ENCODE measurements at places on chromosomes 16 and 17.
A peak's percentile ranks its signal among the peaks of the same experiment; 100 is the strongest.

DNA sequence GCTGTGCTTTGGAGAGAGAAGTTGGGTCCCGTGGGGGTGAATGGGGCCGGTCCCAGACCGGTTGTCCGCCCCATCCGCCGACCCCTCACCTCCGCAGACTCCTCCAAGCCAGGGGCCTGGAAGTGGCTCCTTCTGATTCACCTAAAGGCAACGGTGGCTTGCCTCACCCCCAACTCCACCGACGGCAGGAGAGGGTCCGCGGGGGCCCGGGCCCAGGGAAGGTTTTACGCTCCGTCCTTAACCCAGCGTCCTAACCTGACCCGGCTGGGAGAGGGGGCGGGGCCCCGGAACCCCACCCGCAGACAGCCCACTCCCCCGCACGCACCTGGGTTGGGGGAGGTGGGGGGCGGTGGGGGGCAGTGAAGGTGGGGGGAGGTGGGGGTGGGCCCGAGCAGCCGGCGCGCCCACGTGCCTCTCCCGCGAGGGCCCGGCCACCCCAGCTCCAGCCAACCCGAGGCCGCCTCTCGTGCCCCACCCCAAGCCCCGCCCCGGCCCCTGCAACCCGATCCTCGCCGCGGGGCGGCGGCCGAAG, 12.7 kb upstream of the CD300A start:
- peak; percentile 47 for DNase-seq

GRCh38 chr17:79774561-79774975, 3.4 kb upstream of the CBX2 start:
- DNase-seq = no peak

- no peak for DNase-seq
Observed at GRCh38 chr17:4476511-4477070, 22.1 kb upstream of the SPNS2 start.

DNA sequence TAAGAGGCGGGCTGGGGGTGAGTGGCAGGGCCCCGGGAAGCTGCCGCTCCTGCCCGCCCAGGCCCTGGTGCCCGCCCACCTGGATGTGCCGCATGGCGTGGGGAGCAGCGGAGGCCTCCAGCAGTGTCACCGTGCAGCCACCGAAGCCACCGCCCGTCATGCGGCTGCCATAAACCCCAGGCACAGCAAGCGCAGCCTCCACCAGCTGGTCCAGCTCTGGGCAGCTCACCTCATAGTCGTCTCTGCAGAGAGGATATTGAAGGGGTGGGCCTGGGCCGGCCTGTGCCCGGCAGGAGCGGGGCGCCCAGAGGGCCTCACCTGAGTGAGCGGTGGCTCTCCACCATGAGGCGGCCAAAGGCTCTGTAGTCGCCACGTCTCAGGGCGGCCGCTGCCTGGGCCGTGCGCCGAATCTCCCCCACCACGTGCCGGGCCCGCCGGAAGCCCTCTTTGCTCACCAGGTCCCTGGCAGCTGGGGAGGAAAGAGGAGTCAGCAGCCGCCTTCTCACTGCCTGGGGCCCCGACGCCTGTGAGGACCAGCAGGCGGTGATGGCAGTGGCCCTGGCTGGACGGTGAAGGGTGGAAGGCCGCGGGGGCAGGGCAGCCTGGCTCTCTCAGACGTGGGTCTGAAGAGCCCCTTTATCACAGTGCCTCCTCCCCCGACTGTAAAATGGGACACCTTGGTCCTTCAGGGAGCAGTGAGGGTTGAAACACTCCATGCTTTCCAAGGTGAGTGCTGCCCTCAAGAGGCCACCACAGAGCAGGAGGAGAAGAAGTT, 6.7 kb downstream of the GALK1 start:
- DNase-seq = no peak

DNA sequence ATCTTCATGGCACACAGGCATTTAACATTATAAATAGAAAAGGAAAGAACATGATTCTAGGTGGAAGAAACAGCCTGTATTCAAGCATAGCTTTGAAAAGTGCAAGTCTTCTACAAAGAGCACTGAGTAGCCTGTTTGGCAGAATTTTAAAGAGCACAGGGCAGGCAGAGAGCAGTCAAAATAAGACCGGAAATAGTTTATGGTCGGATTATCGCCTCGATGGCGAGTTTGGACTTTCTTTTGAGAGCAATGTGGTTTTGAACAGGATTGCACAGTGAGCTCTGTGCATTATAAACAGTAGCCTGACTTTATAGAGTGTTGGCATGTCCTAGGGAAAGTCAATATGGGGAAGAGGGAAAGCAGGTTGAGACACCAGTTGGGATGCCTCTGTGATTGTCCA, 6.2 kb upstream of the TMEM100 start:
- no peak for DNase-seq

DNA sequence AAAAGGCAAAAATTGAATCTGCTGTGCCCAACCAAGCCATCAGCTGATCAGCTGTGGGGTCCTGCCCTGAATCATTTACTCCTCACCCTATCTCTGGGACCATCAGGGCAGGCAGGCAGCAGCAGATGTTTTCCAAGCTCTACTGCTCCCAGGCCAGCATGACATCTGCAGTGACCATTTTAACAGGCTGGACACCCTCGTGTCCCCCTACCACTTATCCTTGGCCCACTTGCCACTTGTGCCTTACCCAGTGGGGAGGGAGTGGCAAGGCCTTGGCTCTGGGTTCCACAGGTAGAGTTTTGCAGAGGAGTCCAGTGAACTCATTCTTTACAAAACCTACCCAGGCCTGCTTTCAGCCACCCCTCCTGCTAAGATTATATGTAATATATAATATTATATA, 12.0 kb upstream of the CA4 start:
- no peak for DNase-seq

- no peak for DNase-seq
Observed at GRCh38 chr16:85289760-85290625, 177.7 kb upstream of the CIBAR2 start.

GRCh38 chr17:50013079-50013478, 18.1 kb upstream of the DLX3 start:
- no peak for DNase-seq

GRCh38 chr16:88439016-88439415, 14.1 kb upstream of the ZFPM1 start:
- DNase-seq = no peak

GRCh38 chr16:84643180-84643583, 5.1 kb upstream of the KLHL36 start:
- DNase-seq = no peak

DNA sequence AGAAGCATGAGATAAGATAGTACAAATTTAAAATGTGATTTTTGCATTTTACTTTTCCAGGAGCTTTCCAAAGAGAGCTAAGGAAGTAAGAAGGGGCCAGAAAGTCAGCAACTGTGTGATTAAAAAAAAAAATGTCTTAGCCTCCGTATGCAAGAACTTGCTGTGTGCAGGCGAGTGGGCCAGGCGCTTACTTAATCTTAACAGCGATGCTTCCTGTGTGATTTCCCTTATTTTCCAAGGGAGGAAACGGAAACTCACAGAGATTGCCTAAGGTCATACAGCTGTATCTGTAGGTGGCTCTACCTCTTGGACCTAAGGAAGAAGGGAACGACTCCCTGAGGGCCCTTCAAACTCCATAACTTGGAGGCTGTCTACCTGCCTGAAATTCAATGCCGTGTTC, 11.1 kb downstream of the HS3ST3B1 start:
- DNase-seq = no peak

DNA sequence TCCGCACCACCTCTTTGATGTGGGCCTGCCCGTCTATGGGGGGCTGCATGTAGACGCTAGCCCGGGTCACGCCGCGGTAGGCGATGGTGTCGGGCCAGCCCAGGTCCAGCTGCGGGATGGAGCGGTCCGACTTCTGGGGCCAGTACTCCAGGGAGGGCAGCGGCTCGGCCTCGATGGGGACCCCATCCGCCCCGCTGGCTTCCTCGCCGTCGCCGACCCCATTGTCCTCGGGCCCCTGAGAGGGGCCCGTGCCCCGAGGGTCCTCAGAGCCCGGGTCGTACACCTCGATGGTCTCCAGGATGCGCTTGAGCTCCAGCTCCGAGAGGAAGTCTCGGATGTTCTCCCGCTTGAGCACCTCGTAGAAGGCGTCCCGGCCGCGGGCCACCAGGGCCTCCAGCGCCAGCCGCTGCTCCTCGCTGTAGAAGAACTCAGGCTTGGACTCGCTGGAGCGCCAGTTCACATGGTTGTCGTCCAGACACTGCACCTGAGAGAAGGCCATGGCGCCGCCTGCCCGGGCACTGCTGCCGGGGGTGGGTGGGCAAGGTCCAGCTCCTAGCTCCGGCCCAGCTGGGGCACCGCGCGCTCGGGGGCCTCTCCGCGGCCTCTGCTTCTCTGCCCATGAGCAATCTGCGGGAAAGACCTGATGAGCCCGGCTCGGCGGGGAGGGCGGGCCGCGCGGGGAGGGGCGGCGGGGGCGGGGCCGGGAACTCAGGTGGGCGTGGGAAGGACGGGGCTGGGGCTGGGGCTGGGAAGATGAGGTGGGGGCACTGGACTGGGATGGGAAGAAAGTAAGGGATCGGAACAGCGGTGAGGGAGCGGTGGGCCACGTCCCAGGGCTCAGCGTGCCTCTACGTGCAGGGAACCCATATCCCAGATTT, 782 bp downstream of the FAM83G start:
- DNase-seq = peak; percentile 15

DNA sequence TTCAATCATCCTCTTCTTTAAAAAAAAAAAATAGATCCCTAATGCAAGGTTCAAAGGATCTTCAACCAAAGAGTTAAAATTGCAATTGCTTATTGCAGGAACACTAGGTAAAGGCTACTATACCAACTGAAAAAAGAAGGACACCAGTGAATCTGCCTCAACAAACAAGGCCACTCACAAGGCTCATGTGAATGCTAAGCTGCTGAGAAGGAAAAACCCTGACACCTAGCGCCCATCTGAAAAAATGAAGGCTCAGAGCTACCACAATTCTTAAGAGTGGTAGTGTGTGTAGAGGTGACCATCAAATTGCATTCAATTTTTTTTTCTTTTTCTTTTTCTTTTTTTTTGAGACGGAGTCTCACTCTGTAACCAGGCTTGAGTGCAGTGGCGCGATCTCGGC, 201.6 kb upstream of the C17orf78 start:
- no peak for DNase-seq

- peak; percentile 3 for DNase-seq
Observed at GRCh38 chr16:81035975-81036750, 521 bp downstream of the ATMIN start.

- DNase-seq = no peak
Observed at GRCh38 chr17:63775420-63775819, 1.4 kb downstream of the DDX42 start.
